Left ventricle myocardium inferior (tissue), 1 donor: ENCODE measurements at places on chromosomes 6 and 20.

DNA sequence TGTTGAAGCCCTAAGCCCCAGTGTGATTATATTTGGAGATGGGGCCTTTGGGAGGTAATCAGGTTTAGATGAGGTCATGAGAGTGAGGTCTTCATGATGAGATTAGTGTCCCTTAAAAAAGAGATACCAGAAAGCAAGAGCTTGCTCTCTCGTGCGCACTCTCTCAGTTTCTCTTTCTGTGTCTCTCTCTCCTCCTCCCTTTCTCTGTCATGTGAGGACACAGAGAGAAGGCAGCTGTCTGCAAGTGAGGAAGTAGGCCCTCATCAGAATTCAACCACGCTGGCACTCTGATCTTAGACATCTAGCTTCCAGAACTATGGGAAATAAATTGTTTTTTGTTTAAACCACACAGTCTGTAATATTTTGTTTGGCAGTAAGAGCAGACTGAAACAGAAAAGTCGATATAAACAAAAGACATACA is 180.5 kb downstream of the IBTK start:
- no peak for DNase-seq

DNA sequence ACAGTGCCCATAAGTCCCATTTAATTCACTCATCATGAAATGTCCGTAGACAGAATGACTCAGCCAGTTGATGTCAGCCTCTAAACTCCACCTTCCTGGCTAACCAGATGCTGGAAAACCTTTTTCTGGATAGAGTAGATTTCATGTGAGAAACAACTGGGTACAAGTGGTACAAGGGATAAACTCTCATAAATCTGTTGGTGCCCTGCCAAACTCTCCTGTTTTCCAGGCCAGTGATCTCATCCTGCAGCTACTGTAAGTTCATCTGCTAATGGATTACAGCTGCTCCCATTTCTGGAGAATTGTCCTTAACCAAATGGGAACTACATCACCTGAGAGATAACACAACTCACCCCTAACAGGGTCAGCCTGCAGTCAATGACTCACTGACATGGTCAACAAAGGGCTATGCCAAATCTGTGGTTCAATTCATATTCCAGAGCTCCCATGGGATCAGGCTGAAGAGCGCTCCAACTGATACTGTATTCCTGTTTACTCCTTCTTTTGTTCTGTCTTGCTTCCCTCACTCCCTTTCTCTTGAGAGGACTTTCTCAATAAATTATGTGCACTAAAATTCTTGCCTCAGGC is 210.1 kb upstream of the HDDC2 start:
- no peak for DNase-seq

- no peak for DNase-seq
These were observed 1.2 kb downstream of the TPD52L1 start for GRCh38 chr6:125154761-125155135.

DNA sequence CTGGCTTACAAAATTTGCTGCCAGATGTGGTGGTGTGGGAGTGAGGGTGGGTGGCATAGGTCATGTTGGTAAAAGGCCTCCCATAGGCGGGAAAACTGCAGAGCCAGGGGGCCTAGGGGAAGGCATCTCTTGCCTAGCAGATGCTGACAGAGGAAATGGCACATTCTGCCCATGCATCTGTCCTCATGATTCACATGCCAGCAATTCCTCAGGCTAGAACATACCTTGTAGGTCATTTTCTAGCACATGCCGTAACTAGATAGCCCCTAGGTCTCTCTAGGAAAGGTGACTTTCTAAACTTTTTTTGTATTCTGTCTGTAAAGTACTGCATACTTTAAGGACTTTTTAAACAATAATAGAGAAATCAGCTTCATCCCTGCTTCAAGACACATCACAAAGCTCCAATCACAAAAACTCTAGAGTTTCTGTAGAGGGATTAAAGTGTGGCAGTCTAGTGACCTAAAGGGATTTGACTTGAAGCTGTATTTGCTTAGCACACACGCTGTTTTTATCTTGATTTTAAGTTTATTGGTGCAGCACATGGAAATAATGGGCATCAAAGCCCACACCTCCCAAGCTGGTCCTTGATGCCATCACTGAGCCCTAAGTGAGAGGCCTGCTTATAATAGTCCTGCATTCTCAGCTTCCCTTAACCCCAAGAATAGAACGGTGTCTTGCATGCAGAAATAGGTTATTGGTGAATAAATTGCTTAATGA is 55.2 kb downstream of the ANKEF1 start:
- DNase-seq, result no peak

GRCh38 chr6:136169394-136170148 is 80.5 kb downstream of the MTFR2 start:
- DNase-seq, result no peak

DNA sequence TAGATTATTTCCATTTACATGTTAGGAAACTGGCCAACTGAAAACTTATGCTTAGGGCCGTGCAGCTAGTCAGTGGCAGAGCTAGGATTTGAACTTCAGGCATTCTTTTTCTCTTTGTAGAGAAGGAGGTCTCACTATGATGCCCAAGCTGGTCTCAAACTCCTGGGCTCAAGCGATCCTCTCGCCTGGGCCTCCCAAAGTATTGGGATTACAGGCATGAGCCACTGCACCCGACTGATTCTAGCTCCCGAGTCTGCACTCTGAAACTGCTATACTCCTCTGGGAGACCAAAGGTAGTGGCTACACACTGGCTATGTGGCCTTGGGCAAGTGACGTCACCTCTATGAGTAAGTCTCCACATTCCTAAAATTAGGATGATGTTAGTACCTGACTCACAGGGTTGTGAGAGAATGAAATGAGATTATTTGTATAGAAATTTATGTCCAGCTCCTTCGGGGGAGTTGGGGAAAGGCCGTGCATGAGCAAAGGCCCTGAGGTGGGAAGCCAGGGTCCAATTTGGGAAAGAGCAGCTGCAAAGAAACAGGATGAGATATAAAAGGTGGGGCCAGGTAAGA is 6.4 kb downstream of the PLTP start:
- no peak for DNase-seq

DNA sequence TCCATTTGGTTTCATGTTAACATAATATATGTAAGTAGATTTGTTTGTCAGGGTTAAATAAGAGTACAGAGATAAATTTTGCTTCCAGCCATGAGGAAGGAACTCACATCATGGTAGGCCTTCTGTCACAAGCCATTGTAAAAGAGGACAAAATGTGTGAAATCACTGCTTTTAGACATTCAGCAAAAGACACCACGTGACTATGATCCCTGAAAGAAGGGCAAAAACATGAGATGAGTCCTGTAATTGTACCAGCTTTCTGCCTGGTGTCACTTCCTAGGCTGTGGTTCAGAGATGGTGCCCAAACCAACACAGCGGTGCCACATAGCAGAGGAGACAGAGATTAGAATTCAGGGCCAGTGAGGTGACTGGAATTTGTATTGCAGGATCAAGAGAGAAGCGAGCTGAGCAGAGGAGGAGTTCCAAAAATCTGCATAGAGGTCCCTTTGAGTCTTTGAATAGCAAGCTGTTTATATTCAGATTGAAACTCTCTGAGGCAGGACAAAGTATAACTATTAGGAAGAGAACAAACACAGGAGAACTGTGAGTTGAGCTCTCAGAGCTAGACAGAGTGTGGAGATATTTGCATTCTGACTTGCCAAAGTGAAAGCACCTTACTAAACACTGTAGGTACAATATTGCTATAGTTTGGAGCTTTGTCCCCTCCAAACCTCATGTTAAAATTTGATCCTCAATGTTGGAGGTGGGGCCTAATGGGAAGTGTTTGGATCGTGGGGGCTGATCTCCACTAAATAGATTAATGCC is 52.6 kb upstream of the PDE7B start:
- no peak for DNase-seq

GRCh38 chr20:11905460-11906179 is 12.1 kb upstream of the BTBD3 start:
- no peak for DNase-seq

DNA sequence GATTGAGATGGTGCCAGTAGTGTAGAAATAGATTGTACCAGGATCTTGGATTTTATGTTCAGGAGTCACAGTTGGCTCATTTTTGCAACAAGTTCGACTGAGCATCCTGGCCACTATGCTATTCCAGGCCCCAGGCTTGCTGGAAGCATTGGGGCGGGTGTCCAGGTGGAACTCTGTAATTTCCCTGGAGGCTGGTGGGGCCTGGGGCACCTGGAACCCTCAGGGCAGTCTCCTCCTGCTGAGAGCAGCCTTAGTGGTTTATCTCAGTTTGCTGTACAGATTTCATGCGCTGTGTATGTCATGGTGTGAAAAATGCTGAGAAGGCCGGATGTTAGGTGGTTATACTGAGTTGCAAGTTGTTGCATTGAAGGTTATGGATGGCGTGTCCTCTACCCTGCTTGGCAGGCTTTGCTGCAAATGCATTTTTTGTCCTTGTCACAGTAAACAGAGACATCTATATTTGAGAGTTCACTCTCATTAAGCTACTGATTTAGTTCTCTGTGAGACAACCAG is 135.1 kb upstream of the MYLIP start:
- DNase-seq, result no peak

- DNase-seq, result no peak
These were observed 119.8 kb upstream of the NRSN1 start for GRCh38 chr6:24006254-24006653.

- DNase-seq, result no peak
These were observed 76.7 kb downstream of the LRFN2 start for GRCh38 chr6:40510442-40510841.

DNA sequence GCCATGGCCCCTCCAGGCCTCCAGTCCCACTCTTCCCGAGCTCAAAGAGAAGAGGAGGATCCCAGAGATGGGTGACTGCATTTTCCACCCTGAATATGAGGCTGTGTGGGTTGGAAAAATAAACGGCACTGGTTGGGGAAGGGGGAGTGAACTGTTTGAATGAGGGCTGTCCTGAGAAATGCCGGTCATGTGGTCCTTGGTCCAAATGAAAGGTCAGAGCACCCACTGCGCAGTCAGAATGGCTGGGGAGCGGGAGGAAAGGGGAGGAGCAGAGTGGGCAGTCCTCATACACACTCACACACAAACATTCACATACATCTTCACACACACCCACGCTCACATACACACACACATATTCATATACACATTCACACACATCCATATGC is 83.1 kb downstream of the MRPL14 start:
- no peak for DNase-seq

GRCh38 chr6:53125276-53125675 is 23.4 kb downstream of the GCM1 start:
- no peak for DNase-seq

DNA sequence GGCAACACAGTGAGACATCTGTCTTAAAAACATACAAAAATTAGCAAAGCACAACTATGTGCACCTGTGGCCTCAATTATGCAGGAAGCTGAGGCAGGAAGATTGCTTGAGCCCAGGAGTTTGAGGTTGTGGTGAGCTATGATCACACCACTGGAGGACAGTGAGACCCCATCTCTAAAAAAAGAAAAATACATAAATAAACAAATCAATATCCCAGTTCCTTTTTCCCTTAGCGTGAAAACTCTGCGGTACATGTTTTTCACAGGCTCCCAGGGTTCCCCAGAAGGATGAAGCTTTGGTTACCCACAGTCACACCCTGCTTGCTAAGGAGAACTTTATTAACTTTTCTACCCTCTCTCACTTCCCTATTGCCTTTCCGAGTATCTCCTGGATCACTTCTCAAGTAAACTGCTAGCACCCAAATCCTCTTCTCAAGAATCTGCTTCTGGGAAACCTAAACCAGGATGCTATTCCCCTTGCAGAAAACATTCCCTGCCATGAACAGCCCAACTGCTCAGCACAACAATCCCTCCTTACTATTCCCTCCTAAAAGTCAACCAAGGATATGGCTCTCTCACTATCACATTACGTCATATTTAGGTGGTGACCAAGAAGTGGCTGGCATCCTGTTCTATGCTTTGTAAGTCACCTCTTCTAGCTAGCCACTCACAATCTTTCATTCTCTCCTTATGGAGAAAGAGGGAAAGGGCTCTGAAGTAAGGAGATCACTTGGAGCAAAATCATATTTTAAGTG is 122.4 kb downstream of the IPCEF1 start:
- no peak for DNase-seq

- DNase-seq, result no peak
These were observed 5.5 kb downstream of the EMILIN3 start for GRCh38 chr20:41360831-41361756.

DNA sequence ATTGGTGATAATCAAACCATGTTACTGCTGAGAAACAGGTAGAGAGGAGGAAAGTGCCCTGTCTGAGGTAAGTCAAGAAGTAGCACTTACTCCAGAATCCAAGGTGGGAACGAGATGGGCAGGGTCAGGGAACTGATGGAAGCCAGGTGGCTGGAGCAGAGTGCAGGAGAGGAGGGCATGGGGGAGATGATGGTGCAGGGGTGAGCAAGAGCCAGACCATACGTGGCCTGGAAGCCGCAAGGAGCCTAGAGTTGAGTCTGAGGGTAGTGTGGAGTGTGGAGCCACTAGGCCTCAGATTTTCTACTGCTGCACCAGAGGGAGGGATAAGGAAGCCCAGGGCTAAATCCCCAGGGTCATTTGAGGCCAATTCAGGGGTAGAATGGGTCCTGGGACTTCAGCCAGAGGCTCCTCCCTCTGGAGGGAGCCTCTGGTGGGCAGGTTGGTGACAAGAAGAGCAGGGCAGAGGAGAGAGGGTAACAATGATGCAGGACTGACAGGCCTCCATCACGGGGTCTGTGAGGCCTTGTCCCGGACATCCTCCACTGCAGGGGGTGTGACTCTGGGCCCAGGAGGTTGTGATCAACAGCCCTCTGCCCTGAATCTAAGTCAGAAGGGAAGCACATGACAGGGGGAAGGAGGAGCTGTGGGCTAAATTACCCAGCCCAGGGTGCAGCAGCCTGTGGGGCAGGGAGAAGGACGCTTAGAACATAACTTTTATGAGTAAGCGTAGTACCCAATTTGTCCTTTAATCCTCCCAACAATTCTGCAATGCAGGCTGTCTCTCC is 28.7 kb downstream of the COX4I2 start:
- peak; percentile 50 for DNase-seq

- DNase-seq, result no peak
These were observed 65.0 kb upstream of the SLC2A12 start for GRCh38 chr6:134117409-134117808.

DNA sequence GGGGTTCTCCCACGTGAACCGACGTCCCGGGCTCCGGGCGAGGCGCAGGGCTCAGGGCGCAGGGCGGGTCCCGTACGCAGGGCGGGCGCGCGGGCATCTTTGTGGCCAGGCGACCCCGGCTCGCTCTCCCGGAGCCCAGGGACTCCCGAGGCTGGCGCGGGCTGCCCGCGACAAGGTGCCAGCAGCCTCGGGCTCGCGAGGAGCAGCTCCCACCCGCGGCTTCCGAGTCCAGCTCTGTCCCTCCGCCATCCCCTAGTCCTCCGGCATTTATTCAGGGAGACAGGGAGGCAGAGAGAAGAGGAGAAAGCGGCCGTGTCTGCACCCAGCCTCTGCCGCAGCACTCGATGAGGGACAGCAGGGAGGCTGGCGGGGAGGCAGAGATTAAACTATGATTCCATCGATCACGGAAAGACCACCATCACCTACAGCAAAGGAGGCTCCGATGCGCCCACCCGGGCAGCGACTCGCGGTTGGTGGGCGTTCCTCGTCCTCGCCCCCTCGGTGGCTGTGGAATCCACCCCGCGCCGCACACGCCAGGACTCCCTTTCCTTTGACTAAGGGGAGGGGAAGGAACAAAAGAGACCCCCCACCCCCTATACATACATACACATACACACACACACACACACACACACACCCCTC is 1.1 kb downstream of the RGS17 start:
- no peak for DNase-seq
